ENCODE measurements at places on chromosomes 4 and X.

DNA sequence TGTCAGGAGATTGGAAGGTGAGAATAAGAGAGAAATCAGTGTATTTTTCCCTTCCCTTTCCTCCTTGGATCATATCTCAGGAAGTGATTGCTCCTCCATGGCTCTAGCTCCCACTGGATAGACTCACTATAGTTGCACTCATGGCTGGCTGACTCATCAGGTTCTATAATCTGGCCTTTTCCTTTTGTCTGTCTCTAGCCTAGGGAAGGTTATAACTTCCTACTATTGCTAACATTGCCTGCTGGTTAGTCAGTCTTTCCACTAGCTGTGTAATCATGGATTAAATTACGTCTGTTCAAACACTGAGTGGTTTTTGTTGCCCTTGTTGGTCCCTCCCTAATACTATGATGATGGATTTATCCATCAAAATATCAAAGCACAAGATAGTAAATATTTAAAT lies 195.5 kb upstream of the VEGFC start:
- DNase-seq: no peak

DNA sequence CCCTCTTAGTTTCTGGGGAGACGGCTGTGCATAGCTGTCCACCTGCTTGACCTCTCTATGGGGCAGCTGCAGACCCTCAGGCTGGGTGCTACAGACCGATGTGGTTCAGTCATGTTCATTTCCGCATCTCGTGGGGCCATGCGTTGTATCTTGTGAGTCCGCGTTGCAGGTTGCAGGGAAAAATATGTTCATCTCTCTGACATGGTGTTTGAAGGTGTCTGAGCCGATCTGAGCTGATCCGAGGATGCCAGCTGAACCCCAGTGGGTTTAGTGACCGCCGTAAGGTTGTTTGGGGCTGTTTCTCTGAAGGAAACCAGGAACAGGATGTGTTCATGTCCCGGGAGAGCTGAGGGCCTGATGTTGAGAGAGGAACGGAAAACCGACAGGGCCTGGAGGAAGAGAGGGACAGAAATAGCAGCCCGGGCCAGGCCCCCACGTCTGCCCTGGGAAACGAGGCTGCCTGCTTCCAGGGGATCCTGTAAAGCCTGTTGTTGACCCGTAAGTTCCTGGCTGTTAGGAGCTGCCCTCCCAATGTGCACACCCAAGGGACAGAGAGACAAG lies 9.8 kb upstream of the P2RY8 start:
- DNase-seq: peak; percentile 43

DNA sequence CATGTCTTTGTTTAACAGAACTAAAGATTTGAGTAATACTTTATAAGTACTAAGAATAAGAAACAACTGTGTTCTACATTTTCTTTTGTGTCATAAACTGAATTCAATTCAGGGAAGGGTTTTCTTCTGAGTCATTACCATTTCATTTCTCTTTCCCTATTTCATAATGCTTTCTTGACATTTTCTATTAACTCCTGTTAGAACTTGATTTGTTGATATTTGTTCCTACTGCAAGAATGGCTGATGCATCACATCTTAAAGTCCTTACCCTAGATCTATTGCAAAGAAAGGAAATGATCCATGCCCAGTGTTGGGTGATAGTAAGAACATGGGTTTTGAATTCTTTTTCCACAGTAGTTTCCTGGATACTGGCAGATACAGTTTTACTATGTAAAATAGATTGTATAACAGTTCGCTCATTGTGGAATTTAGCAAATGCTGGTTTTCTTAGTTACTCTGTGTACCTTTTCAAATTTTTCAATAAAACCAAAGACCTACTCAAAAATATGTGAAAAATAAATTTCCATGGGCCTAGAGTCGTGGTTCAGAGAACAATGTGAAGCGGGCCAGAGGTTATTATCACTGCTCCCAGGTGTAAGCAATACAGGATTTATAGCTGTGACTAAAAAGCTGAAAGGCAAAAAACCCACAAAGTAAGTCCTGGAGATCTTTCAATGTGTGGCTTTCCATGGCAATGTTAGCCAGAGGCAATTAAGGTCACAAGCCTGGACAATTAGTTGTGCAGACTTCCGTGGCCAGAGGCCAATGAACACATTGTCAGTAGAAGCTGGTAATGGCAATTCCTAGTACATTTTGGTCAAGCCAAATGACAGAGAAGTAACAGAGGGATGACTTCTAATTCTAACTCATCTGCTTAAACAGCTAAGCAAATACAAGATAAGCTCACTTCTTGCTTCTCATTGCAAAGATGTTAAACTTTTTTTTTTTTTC lies 127.3 kb upstream of the FAT4 start:
- DNase-seq: no peak

- DNase-seq: no peak
Observed at GRCh38 chr4:182937268-182938204, 20.4 kb upstream of the DCTD start.

- DNase-seq: peak; percentile 66
Observed at GRCh38 chrX:46573892-46574773, 568 bp downstream of the CHST7 start.

- DNase-seq: no peak
Observed at GRCh38 chr4:106126062-106126461, 189.9 kb downstream of the TBCK start.

DNA sequence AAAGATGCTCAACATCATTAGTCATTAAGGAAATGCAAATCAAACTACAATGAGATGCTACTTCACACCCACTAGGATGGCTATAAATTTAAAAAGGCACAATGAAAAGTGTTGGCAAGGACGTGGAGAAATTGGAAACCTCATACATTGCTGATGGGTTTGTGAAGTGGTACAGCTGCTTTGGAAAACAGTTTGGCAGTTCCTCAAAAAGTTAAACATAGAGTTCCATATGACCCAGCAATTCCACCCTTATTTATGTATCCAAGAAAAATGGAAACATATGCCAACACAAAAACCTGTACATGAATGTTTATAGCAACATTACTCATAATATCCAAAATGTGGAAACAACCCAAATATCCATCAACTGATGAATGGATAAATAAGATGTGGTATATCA lies 101.3 kb upstream of the MAGEB10 start:
- DNase-seq: no peak

DNA sequence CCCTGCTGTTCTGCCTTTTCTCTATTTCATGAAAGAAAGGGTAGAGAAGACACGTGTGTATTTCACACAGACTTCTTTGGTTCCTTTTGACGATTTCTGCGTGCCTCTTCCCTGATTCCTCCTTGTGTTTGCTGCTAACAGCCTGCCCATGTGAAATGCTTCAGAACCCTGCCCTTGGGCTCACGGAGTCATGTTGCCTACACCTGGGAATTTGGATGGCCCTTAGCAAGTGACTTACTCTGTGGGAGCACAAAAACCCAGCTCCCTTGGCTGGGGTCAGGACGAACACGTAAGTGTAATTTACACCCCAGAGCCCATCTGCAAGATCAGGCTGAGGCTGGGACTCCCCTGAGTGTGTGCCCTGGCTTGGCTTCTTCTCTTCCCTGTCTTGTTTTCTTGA lies 220.3 kb upstream of the BCOR start:
- no peak for DNase-seq

DNA sequence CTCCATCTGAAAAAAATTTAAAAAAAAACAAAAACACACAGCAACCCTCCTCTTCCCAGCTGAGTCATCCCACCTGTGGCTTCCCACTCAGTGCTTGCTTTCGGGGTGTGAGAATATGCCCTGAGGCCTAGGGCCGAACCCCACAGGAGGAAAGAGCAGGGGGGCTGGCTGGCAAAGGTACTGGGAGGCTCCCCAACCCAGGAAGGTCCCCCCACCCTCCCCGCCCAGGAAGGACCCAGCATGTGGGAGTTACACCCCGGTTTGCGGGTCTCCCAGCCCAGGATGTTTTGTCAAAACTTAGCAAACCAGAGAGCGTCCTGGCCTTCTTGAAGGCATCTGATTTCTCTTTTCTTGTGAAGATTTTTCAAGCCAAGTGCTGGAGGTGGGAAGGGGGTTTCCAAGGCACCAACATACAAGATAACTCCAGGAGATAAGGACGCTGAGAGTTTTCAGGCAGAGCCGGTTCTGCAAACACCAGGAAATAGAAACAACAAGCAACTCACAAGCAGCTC lies 25.7 kb upstream of the CSF2RA start:
- peak; percentile 32 for DNase-seq

DNA sequence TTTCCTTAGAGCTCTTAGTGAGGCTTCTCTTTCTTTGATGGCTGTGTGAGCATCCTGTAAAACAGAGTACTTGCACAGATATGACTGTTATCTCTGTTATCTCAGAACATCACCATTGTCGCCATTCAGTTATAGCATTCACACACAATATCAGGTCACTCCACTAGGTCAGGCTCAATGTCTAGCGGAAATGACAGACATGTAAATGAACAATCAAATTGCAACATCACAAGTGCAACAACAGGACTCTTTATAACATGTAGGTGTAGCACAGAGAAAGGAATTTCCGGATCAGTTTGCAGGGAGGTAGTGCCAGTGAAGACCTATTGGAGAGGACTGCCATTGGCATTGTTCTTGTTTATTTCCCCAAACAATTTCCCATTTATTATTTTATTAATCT lies 43.2 kb upstream of the IGSF1 start:
- no peak for DNase-seq

- DNase-seq: no peak
Observed at GRCh38 chr4:40283413-40283812, 51.7 kb upstream of the CHRNA9 start.

GRCh38 chr4:3244002-3244401 lies 5.0 kb upstream of the MSANTD1 start:
- DNase-seq: peak; percentile 45

GRCh38 chr4:76874176-76874575 lies 23.8 kb downstream of the SOWAHB start:
- no peak for DNase-seq

- DNase-seq: peak; percentile 76
Observed at GRCh38 chr4:76198411-76199237, 15.0 kb downstream of the SCARB2 start.

- DNase-seq: no peak
Observed at GRCh38 chr4:38452542-38452941, 211.5 kb upstream of the KLF3 start.

GRCh38 chrX:150465881-150466775 lies 102.3 kb upstream of the MTM1 start:
- DNase-seq: no peak

DNA sequence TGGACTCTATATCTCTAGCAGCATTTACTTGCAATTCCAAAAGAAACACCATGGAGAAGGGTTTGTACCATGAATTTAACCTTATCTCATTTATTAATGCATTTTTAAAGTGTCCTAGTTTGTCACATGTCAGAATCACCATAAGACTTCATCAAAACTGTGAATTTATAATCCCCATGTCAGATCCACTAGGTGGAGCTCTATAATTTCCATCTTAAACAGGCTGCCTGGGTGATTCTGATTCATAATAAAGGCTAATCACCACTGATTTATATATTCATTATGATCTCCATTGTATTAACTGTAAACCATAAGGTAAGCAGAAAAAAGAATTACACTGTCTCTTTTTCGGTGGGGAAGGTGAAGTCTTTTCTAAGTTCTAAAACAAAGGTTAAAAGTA lies 4.0 kb downstream of the TCEAL2 start:
- peak; percentile 6 for DNase-seq

All from NB4 (cell line).